ENCODE measurements at places on chromosomes 6 and 20. TPM values are rescaled to one million over a fixed set of nuclear protein-coding genes. Genes with fewer than 3 reads are reported as not detected.

Gene FRK
- 11.2 TPM for polyA plus RNA-seq

Gene CAPN11
- not detected for polyA plus RNA-seq

Gene CD109
- polyA plus RNA-seq, result 0.98 TPM

Gene PSORS1C2
- not detected for polyA plus RNA-seq

Gene SMOC2
- 0.89 TPM for polyA plus RNA-seq

Gene FLRT3
- polyA plus RNA-seq, result 3.8 TPM

Gene TMEM200A
- polyA plus RNA-seq, result 49.0 TPM

Gene PLCB4
- polyA plus RNA-seq, result under 0.01 TPM

Gene SAPCD1
- 2.7 TPM for polyA plus RNA-seq

Gene DOK5
- 1.9 TPM for polyA plus RNA-seq

Gene STX11
- 4.4 TPM for polyA plus RNA-seq

Gene MPC1
- polyA plus RNA-seq, result 25.9 TPM

Gene GINM1
- 17.0 TPM for polyA plus RNA-seq

DNA sequence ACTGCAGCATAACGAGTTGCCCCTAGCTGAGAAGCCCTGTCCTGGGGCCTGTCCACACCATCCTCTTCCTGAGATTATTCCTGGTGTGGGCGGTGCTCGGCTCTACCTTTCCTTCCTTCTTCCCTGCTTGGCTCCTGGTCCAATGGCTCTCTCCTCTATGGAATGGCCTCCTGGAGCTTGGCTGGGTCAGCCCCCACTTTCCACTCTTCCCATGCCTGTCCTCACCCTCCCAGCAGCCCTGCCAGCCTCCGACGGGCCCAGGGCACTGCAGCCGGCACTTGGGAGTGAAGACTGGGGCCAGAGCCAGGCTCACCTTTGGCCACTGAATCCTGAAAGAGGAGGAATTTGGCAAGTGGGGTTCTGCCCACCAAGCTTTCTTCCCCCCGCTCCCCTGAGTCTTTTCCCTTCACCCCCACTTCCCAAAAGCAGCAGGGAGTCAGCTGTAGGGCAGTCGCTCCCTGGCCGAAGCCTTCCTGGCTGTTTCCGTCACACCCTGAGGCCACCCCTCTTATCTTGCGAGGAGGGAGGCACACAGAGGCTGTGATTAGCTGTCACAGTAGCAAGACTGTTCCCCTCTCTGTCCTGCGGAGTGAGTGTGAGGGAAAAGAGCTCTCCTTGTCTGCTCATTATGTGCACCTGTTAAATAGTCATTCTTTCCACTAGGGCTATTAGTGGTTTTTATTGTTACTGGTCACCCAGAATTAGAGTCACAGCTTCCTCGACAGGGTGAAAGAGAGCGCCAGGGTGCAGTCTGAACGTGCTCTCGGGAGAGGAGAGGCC lies 6.3 kb upstream of the CDSN start:
- no peaks in the 10 kb centered on the region for H3K27me3 ChIP-seq
- peak overlapping the region; percentile 78 for H3K27ac ChIP-seq
- H3K4me1 ChIP-seq, result peaks cover 3% of the 10 kb centered on the region
- H3K4me3 ChIP-seq, result no peak overlapping the region
- peak; percentile 60 for DNase-seq

- no peaks in the 10 kb centered on the region for H3K27me3 ChIP-seq
- H3K4me1 ChIP-seq, result no peaks in the 10 kb centered on the region
- H3K27ac ChIP-seq, result no peak overlapping the region
- H3K4me3 ChIP-seq, result no peak overlapping the region
Measured at GRCh38 chr20:12394786-12395185, 477.1 kb downstream of the BTBD3 start.

GRCh38 chr6:16828058-16828457 lies 66.8 kb upstream of the ATXN1 start:
- H3K36me3 ChIP-seq, result no peaks in the 10 kb centered on the region
- no peak for DNase-seq
- H3K4me3 ChIP-seq, result no peak overlapping the region
- H3K4me1 ChIP-seq, result no peaks in the 10 kb centered on the region

DNA sequence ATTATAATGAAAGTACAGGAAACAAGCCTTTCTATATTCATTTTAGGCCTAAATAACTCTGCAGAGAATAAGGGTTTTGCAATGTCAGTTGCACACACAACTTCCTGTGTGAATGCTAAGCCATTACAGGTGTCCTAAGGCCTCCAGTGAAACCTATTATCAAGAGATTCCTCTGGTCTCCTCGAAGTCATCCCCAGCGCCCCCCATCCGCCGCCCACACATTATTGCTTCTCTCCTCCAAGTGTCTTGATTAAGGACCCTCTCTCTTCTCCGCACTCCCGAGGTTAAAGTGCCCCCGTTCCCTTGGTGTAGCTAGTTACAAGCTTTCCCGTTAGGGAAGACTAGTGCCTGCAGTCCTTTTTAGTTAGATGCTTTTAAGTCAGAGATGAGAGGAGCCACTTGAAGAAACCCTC lies 1.3 kb downstream of the HIVEP2 start:
- H3K27me3 ChIP-seq, result no peaks in the 10 kb centered on the region
- peak overlapping the region; percentile 75 for H3K4me3 ChIP-seq
- no peaks in the 10 kb centered on the region for H3K4me1 ChIP-seq
- H3K27ac ChIP-seq, result peak overlapping the region; percentile 95
- H3K36me3 ChIP-seq, result no peaks in the 10 kb centered on the region

GRCh38 chr6:105994118-105994590 lies 92.0 kb upstream of the PRDM1 start:
- no peak for DNase-seq
- H3K36me3 ChIP-seq, result no peaks in the 10 kb centered on the region
- H3K27ac ChIP-seq, result peak overlapping the region; percentile 91
- H3K4me1 ChIP-seq, result peaks cover 2% of the 10 kb centered on the region

DNA sequence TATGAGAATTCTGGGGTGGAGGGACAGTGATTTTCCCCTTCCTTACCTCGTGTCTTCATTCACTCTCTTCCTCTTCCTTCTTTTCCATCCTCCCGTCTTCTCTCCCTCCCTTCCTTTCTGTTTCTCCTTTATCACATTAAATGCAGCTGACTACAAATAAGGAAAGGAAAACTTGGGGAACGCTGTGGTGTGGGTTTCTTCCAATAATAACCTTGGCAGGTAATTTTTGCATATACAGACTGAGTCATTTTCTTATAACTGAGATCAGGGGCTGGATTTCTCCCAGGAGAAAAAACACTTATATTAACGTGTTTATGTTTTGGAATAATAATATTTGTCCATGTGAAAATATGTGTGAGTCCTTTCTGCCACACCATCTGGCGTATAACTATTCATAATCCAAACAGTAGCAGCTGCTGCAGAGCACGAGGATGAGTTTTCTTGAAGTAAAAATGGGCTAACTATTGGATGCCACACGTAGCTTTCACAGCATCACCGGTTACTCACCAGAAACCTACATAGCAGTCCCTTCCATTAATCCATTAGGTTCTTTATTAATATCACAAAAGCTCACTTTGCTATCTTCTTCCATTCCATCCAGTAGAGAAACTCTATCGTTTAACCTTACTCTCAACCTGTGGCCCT lies 139.2 kb upstream of the SASH1 start:
- H3K4me3 ChIP-seq, result no peak overlapping the region
- no peaks in the 10 kb centered on the region for H3K27me3 ChIP-seq
- H3K4me1 ChIP-seq, result no peaks in the 10 kb centered on the region
- no peak overlapping the region for H3K27ac ChIP-seq
- no peak for DNase-seq
- H3K36me3 ChIP-seq, result no peaks in the 10 kb centered on the region

GRCh38 chr20:58518387-58518786 lies 3.2 kb upstream of the APCDD1L start:
- H3K27me3 ChIP-seq, result peaks cover 26% of the 10 kb centered on the region
- DNase-seq, result no peak
- no peaks in the 10 kb centered on the region for H3K36me3 ChIP-seq
- no peak overlapping the region for H3K4me3 ChIP-seq
- H3K4me1 ChIP-seq, result peaks cover 3% of the 10 kb centered on the region

- H3K27me3 ChIP-seq, result no peaks in the 10 kb centered on the region
- no peak overlapping the region for H3K4me3 ChIP-seq
- no peak for DNase-seq
Measured at GRCh38 chr6:10451828-10452509, 37.1 kb upstream of the TFAP2A start.

GRCh38 chr6:169803271-169803811 lies 51.9 kb downstream of the ERMARD start:
- no peak for DNase-seq
- peaks cover 3% of the 10 kb centered on the region for H3K4me1 ChIP-seq
- H3K36me3 ChIP-seq, result no peaks in the 10 kb centered on the region
- H3K27ac ChIP-seq, result no peak overlapping the region
- H3K27me3 ChIP-seq, result peaks cover 2% of the 10 kb centered on the region
- H3K4me3 ChIP-seq, result no peak overlapping the region

DNA sequence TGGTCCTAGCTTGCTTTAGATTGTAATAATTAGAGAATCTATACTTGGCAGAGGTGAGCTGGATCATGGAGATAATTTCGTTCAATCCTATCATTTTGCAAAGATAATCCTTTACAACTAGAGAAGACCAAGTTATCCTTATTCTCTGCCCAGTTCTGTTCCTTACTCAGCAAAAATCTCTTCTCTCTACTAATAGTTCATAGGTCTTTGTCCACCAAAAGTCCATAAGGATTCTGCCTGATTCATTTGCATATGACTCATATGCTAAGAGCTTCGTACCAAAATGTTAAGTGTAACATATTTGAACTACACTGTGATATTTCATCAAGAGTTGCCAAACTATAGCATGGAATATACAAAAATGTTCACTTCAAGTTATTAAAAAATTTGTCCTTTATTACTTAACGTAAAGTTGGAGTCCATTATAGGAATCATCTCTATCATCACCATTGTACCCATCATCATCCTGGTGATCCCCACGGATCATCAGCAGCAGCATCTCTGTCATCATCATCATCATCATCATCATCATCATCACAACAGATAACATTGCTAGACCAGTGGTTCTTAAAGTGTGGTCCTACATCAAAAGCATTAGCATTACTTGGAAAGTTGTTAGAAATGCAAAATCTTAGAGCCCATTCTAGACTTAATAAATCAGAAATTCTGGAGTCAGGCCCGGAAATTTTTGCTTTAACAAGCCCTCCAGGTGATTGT lies 463.0 kb downstream of the DHX35 start:
- no peaks in the 10 kb centered on the region for H3K36me3 ChIP-seq
- no peak overlapping the region for H3K4me3 ChIP-seq
- no peak for DNase-seq
- no peak overlapping the region for H3K27ac ChIP-seq
- peaks cover 1% of the 10 kb centered on the region for H3K4me1 ChIP-seq

DNA sequence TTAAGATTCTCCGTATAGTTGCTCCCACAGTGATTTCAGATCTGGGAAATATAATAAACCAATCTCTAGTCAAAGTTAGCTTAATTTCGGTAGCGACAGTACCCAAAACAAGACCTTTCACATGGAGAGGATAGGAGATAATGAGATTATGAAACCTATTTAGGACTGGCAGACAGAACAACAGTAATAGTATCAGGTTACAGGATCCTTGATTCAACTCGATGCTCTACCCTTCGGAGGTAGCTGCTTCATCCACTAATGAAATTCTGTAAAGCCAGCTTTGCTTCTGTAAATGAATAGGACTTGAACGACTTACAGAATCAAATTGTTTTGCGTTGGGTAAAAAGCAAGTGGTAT lies 534 bp upstream of the AKIRIN2 start:
- H3K4me3 ChIP-seq, result peak overlapping the region; percentile 45
- H3K36me3 ChIP-seq, result no peaks in the 10 kb centered on the region
- DNase-seq, result no peak

DNA sequence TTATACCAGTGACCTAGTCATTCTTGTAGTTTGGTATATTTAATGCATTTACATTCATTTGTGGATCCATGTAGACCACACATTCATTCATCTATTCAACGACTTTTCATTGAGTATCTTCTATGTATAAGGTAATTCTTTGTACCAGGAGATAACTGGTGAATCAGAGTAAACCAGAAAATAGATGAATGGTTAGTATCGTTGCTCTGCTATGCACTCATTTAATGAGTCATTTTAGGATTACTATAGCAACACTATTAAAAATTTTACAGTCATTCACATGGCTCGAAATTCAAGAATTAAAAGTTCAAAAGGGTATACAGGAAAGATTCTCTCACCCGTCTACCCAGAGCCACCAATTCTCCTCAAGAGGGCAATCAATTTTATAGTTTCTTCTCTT lies 26.8 kb downstream of the DOK5 start:
- no peak for DNase-seq
- no peaks in the 10 kb centered on the region for H3K4me1 ChIP-seq
- H3K27ac ChIP-seq, result no peak overlapping the region
- H3K36me3 ChIP-seq, result no peaks in the 10 kb centered on the region

DNA sequence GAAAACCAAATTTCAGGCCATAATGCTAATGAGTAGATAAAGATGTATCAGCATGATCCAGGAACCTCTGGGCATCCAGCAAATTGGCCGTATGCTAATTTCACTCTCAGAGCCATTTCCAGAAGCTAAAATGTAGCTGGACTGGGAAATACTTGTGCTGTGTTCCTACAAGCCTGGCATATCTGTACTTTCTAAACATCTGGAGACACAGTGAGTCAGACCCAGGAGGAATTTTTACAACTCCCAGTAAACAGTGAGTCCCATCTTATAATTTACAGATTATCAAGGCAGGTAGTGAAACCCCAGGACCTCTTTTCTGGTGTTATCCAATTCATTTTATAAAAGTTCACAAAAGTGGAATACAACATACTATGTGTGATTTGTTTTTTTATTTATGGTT lies 683.0 kb upstream of the ADGRB3 start:
- no peak overlapping the region for H3K27ac ChIP-seq
- H3K4me1 ChIP-seq, result no peaks in the 10 kb centered on the region
- H3K27me3 ChIP-seq, result no peaks in the 10 kb centered on the region
- DNase-seq, result no peak

DNA sequence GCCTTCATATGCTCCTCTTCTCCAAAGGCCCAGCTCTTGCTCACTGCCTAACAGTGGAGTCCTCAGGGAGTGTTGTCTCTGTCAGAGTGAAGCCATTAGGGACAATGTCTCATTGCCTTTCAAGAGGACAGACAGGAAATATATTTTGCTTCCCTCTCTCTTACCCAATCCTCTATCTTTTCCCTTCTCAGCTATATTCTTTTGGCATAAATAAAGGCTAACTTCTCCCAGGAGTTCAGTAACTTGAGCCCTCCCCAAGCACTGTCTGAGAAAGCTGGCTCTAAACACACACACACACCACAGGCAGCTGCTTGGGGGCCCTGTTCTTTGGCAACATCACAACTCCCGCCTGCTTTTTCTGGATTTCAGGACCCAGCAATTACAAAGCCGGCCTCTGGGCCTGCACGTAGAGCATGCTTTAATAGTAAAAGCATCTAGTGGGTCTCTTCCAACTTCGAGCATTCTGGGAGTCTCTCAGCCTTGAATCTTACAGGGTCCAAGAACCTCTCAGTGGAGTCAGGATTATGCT lies 34.7 kb upstream of the LAMA4 start:
- DNase-seq, result no peak
- H3K4me1 ChIP-seq, result peaks cover 6% of the 10 kb centered on the region
- no peaks in the 10 kb centered on the region for H3K36me3 ChIP-seq
- no peaks in the 10 kb centered on the region for H3K27me3 ChIP-seq

- no peaks in the 10 kb centered on the region for H3K27me3 ChIP-seq
- no peaks in the 10 kb centered on the region for H3K4me1 ChIP-seq
- no peaks in the 10 kb centered on the region for H3K36me3 ChIP-seq
- no peak overlapping the region for H3K4me3 ChIP-seq
- no peak overlapping the region for H3K27ac ChIP-seq
Measured at GRCh38 chr6:135686784-135687301, 164.7 kb upstream of the PDE7B start.
